Aorta (tissue), 5 donors: ENCODE measurements at places on chromosomes 7 and 10.

GRCh38 chr10:31422634-31423033 is 103.6 kb downstream of the ZEB1 start:
- no peaks in the 10 kb centered on the region for H3K36me3 ChIP-seq
- H3K4me3 ChIP-seq, result no peak overlapping the region
- H3K27ac ChIP-seq, result no peak overlapping the region
- H3K4me1 ChIP-seq, result peaks cover 5% of the 10 kb centered on the region
- no peak for DNase-seq

GRCh38 chr10:95761939-95762492 is 6.1 kb downstream of the ENTPD1 start:
- no peak overlapping the region for H3K4me3 ChIP-seq
- no peaks in the 10 kb centered on the region for H3K36me3 ChIP-seq
- peaks cover 5% of the 10 kb centered on the region for H3K4me1 ChIP-seq
- no peak overlapping the region for H3K27ac ChIP-seq
- no peak for DNase-seq

- no peak overlapping the region for H3K4me3 ChIP-seq
- no peaks in the 10 kb centered on the region for H3K27me3 ChIP-seq
- no peak overlapping the region for H3K27ac ChIP-seq
- no peak for DNase-seq
Observed at GRCh38 chr7:26101361-26102151, 50.4 kb upstream of the NFE2L3 start.

- H3K36me3 ChIP-seq, result no peaks in the 10 kb centered on the region
- H3K4me1 ChIP-seq, result peaks cover 4% of the 10 kb centered on the region
- H3K27ac ChIP-seq, result peak overlapping the region; percentile 94
Observed at GRCh38 chr10:35127289-35127891, 744 bp downstream of the CREM start.

GRCh38 chr7:74280985-74281384 is 8.2 kb upstream of the CLIP2 start:
- no peak for DNase-seq
- no peak overlapping the region for H3K4me3 ChIP-seq
- H3K4me1 ChIP-seq, result no peaks in the 10 kb centered on the region
- H3K36me3 ChIP-seq, result no peaks in the 10 kb centered on the region

GRCh38 chr7:130022115-130022514 is 29.1 kb downstream of the ZC3HC1 start:
- no peak overlapping the region for H3K27ac ChIP-seq
- no peaks in the 10 kb centered on the region for H3K4me1 ChIP-seq
- H3K27me3 ChIP-seq, result no peaks in the 10 kb centered on the region
- peaks cover 15% of the 10 kb centered on the region for H3K36me3 ChIP-seq
- no peak for DNase-seq

DNA sequence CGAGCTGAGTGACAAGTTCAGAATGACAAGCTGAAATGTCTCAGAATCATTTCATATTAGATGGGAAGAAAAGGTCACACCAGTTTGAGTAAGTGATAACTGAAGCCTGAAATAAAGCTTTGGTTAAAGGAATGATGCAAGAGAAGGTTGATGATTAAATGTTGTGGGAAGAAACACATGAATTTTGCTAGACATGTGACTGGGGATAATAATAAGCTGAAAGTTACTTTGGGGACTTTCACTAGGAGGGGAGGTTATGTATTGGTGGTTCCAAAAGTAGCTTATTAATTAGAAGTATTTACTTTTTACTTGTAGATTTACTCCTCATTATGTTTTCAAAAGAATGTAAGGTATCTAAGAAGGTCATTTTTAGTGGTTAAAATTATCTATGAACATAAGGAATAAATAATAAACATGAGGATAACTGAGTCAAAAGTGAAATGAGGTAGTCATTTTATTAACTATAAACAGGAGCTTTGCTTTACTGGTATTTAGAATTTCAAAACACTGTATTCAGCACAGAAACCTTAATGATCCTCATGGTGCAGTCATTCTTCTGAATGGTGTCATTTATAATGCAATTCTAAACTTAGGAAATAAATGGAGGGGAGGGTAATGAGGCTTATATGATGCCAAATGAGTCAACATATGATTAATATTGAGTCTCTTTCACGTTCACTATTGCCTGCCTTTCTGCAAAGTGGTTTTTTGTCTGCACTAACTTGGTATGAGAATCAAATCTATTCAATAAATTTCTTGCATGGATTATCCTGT is 63.7 kb downstream of the PRKG1 start:
- no peaks in the 10 kb centered on the region for H3K27me3 ChIP-seq
- H3K27ac ChIP-seq, result no peak overlapping the region
- H3K36me3 ChIP-seq, result no peaks in the 10 kb centered on the region
- H3K4me1 ChIP-seq, result peaks cover 2% of the 10 kb centered on the region
- no peak for DNase-seq
- H3K4me3 ChIP-seq, result no peak overlapping the region

- no peaks in the 10 kb centered on the region for H3K27me3 ChIP-seq
- H3K4me3 ChIP-seq, result no peak overlapping the region
Observed at GRCh38 chr10:51617576-51618235, 81.7 kb downstream of the CSTF2T start.
